ENCODE measurements at places on chromosomes 7 and 10.

- DNase-seq: no peak
Measured at GRCh38 chr7:26332698-26333097, 41.0 kb downstream of the SNX10 start.

DNA sequence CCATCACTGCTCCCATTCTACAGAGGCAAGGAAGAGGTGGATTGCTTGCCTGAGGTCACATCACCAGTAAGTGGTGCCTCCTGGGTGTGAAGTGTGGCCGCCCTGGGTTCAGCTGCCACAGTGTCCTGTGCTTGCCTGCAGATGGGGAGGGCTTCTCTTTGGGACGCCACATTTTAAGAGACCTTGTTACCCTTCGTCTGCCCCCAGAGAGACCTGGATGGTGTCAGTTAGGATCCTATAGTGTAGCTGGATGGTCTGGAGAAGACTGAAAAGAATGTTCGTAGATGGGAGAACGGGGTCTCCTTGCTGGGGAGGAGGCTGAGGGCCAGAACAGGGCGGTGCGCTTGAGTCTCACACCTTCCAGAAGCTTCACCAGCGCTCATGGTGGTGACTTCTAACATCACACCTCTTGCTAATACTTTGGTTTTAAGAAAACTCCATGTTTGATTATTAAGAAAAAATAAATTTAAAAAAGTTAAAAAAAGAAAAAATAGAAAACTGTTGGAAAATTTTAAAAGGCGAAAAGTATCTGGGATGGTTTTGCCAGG lies 2.3 kb downstream of the DOCK1 start:
- no peak for DNase-seq

- DNase-seq: no peak
Measured at GRCh38 chr10:129288999-129289584, 177.9 kb upstream of the MGMT start.

GRCh38 chr10:133458710-133459453 lies 5.1 kb downstream of the SCART1 start:
- no peak for DNase-seq

- no peak for DNase-seq
Measured at GRCh38 chr10:121709675-121710073, 111.4 kb upstream of the FGFR2 start.

DNA sequence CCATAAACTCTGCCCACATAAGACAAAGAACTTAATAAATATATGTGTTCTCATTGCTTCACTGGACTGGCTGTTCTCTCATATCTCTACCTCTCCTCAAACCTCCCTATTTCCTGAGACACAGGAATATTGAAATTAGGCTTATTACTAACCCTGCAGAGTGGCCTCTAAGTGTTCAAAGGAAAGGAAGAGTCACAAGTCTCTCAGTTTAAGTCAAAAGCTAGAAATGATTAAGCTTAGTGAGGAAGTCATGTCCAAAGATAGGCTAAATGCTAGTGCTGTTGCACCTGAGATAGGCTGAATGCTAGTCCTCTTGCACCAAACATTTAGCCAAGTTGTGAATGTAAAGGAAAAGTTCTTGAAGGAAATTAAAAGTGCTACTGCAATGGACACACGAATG lies 41.1 kb downstream of the GNAI1 start:
- DNase-seq: no peak

DNA sequence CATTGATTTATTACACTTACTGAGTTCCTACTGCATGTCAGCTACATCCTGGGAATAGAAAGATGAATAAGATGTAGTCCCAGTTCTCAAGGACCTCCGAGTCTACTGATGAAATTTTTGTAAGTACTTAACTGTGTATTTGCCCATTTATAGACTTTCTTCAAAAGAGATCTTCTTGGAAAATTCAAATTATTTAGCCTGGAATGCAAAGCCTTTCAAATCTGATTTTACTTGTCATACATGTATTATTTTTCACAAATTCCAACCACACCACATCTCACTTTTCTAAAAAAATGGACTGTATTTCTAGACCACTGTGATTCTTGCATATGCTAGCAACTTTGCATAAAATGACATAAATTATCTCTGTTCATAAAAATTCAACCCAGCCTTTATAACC lies 581.3 kb downstream of the ATRNL1 start:
- DNase-seq: no peak

DNA sequence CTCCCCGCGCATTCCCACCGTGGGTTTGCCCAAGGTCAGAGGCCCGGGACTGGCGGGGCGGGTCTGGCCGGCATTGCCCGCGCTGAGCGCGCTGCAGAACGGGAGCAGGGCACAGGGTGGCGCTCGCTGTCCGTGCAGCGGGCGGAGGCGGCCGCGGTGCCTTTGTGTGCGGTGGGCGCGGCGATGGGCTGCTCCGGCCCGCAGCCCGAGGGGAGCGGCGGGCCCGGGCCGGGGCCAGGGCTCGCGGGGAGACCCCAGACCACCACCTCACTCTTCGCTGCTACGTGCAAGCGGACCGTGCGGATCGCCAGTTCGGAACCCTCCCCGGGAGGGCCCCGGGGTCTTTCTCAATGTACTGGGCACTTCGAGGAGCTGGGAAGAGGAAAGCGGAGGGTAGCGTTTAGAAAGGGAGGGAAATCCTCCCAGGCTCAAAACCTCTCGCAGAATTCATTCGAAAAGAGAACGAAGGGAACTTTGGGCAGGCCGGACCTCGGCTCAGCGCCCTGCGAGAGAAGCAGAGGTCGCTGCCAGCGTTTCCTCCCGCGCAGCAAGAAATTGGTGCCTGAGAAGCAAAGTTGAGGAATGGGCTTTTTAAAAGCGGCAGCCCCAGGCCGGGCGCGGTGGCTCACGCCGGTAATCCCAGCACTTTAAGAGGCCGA lies 8.5 kb downstream of the SP8 start:
- no peak for DNase-seq

DNA sequence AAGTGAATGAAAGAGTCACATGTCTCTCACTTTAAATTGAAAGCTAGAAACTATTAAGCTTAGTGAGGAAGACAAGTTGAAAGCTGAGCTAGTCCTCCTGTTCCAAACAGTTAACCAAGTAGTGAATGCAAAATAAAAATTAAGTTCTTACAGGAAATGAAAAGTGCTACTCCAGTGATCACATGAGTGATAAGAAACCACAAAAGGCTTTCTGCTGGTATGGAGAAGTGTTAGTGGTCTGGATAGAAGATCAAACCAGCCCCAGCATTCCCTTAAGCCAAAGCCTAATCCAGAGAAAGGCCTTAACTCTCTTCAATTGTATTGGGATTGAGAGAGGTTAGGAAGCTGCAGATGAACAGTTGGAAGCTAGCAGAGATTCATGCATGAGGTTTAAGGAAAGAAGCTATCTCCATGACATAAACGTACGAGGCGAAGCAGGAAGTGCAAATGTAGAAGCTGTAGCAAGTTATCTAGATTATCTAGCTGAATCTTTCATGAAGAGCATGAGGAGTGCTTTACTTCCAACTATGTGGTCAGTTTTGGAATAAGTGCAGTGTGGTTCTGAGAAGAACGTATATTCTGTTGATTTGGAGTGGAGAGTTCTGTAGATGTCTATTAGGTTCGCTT lies 261.6 kb downstream of the MDFIC start:
- no peak for DNase-seq

- DNase-seq: no peak
Measured at GRCh38 chr7:117347962-117348672, 25.3 kb upstream of the WNT2 start.

- no peak for DNase-seq
Measured at GRCh38 chr10:103711351-103711994, 143.9 kb downstream of the SH3PXD2A start.

DNA sequence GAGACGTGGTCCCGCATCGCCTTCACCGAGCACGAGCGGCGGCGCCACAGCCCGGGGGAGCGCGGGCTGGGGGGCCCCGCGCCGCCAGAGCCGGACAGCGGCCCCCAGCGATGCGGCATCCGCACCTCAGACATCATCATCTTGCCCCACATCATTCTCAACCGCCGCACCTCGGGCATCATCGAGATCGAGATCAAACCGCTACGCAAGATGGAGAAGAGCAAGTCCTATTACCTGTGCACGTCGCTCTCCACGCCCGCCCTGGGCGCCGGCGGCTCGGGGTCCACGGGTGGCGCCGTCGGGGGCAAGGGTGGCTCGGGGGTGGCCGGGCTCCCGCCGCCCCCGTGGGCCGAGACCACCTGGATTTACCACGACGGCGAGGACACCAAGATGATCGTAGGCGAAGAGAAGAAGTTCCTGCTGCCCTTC lies 737 bp downstream of the CNNM2 start:
- DNase-seq: no peak

- no peak for DNase-seq
Measured at GRCh38 chr10:62917475-62918238, 101.5 kb upstream of the EGR2 start.

DNA sequence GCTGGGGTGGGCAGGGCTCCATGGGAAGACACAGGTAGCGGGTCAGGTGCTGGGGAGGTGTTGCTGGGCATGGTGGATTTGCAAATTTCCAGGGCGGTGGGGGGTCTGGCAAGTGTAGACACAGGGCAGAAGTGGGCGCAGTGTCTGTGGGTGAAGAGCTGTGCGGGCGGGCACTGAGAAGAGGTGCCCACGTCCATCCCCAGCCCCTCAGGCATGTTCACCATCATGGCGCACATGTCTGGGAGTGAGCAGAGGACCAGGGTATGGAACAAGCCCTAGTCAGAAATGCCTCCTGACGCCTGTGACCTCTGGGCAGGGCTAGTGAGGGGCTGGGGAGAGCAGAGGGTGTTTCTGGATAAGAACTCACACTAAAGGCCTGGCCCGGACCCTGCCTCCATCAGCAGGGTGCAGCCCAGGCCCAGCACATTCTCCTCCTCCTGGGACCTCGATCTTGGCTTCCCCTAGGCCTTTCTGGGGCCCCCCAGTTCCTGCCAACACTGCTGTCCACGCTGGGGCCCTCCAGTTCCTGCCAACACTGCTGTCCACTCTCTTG lies 612.9 kb downstream of the PTPRN2 start:
- no peak for DNase-seq

Measured in CD4-positive, alpha-beta T cell treated with Interferon gamma for 1 hour (primary cell).